Tracheal epithelial cell (primary cell): ENCODE measurements at places on chromosomes 16 and 17. TPM values are rescaled to one million over a fixed set of nuclear protein-coding genes. Genes with fewer than 3 reads are reported as not detected.

DPEP3 gene
- total RNA-seq: not detected in 2 replicates

EPX gene
- total RNA-seq: not detected in 2 replicates

IRX3 gene
- total RNA-seq: 2.4 and 3.4 TPM in 2 replicates

SYT17 gene
- total RNA-seq: 1.7 and 6.3 TPM in 2 replicates

KRTAP4-7 gene
- total RNA-seq: not detected in 2 replicates

FN3K gene
- total RNA-seq: 4.3 and 6.6 TPM in 2 replicates

CHST5 gene
- not detected in 2 replicates for total RNA-seq

GPRC5C gene
- 36.2 and 36.9 TPM in 2 replicates for total RNA-seq

NAGS gene
- total RNA-seq: 31.1 and 33.7 TPM in 2 replicates

RNF227 gene
- 20.5 and 22.8 TPM in 2 replicates for total RNA-seq

CA4 gene
- total RNA-seq: not detected in 2 replicates
